ENCODE measurements at places on chromosomes 7 and 10. TPM values are rescaled to one million over a fixed set of nuclear protein-coding genes. Genes with fewer than 3 reads are reported as not detected.

MEIG1 gene
- not detected for total RNA-seq

ANTXRL gene
- not detected for total RNA-seq

YAE1 gene
- total RNA-seq: 3.3 TPM

BLNK gene
- not detected for total RNA-seq

SLC16A9 gene
- 2.9 TPM for total RNA-seq

ADAMTS14 gene
- total RNA-seq: 0.32 TPM

PNLIPRP2 gene
- not detected for total RNA-seq

GRCh38 chr7:114156178-114156577 lies 237.4 kb upstream of the PPP1R3A start:
- H3K27ac ChIP-seq: no peak overlapping the region
- H3K4me3 ChIP-seq: no peak overlapping the region
- no peaks in the 10 kb centered on the region for H3K27me3 ChIP-seq
- H3K4me1 ChIP-seq: no peaks in the 10 kb centered on the region
- H3K36me3 ChIP-seq: no peaks in the 10 kb centered on the region

DNA sequence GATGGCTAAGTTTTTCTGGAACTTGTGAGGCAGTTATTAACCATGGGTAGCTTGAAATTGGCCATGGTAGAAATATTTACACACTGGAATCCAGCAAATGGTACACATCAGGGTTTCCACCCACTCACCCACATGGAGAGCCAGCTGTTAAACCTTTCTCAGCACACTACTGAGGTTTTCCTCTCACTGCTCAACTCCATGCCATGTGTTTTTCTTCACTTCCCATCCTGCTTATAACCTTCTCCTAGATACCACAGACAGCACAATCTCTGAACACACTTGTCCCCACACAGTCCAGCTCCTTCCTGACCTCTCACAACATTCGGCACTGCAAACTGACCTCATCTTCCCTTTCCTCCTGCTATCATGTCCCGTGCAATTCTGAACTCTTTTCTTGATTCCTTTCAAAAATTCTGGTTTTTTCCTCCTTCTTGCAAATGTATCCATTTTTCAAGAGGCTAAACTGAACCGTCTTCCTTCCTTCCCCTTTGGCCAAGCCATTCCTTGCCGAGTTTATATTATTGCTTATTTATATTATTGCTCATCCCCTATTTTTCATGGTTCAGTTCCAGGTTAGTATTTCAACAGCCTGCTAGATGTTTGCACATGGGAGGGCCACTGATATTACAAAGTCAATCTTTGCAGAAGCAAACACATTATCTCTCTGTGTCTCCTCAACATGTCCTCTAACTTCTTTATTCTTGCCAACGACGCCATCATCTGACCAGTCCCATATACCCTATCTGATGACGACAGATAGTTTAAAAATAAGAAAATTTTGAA lies 606.4 kb downstream of the SORCS1 start:
- H3K27ac ChIP-seq: no peak overlapping the region
- H3K4me3 ChIP-seq: no peak overlapping the region
- H3K36me3 ChIP-seq: no peaks in the 10 kb centered on the region
- H3K4me1 ChIP-seq: no peaks in the 10 kb centered on the region
- H3K27me3 ChIP-seq: no peaks in the 10 kb centered on the region

DNA sequence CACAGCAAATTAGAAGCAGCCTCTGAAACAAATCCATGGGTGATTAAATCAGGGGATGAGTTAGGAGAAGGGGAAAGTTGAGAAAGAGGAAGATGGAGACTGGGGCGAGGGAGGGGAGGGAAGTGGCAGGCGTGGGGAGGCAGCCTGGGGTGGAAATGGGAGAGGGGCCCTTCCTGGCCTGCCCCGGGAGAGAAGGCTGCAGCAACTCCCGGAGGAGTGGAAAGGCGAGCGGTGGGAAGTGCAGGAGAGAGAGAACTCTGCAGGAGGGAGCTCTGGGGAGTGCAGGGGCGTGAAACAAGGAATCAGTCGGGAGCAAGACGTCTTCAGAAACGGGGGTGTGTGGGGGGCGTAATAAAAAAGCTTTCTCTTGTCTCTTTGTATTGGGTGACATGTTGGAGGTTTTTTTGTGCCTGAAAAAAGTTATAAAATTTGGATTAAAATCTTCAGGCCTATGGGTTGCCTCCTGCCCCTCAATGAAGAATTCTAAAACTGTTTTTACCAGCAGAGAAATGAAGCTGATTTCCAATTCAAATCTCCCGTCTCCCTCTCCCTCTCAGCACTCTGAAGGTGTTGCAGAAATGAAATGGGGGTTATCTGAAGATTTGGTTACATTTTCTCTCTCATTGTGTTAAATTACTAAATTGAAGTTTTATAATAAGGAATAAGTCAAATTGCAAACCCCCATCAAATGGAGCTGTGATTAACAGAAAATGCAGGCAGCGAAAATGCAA lies 4.7 kb upstream of the UNCX start:
- no peak overlapping the region for H3K4me3 ChIP-seq
- H3K4me1 ChIP-seq: no peaks in the 10 kb centered on the region
- H3K27me3 ChIP-seq: peaks cover 63% of the 10 kb centered on the region
- H3K36me3 ChIP-seq: no peaks in the 10 kb centered on the region

GRCh38 chr7:51290702-51291540 lies 25.7 kb downstream of the COBL start:
- H3K4me3 ChIP-seq: no peak overlapping the region
- no peaks in the 10 kb centered on the region for H3K27me3 ChIP-seq
- DNase-seq: no peak

- no peak overlapping the region for H3K4me3 ChIP-seq
- H3K4me1 ChIP-seq: no peaks in the 10 kb centered on the region
- no peaks in the 10 kb centered on the region for H3K36me3 ChIP-seq
- DNase-seq: no peak
These were observed 6.4 kb upstream of the AGK start for GRCh38 chr7:141544831-141545230.

DNA sequence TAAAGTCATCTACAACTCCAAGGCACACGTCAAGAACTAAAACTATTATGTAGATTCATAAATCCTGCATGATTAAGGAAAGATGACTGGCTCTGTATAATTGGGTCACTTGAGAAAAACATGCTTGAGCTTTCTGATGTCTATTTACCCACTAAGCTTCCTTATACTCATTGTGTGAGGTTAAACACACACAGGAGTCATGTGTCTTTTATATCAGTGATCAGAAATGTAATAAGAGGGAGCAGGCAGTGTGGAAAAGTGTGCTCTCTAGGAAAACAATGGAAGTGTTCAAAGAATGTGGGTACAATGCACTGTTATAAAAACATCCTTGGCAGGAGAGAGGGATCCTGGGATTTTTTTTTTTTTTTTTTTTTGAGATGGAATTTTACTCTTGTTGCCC lies 108.6 kb upstream of the ARID5B start:
- H3K4me1 ChIP-seq: peaks cover 18% of the 10 kb centered on the region
- no peak overlapping the region for H3K4me3 ChIP-seq
- H3K36me3 ChIP-seq: no peaks in the 10 kb centered on the region
- DNase-seq: no peak
- no peaks in the 10 kb centered on the region for H3K27me3 ChIP-seq
- H3K27ac ChIP-seq: no peak overlapping the region

GRCh38 chr10:23442936-23443335 lies 4.1 kb downstream of the OTUD1 start:
- peaks cover 35% of the 10 kb centered on the region for H3K36me3 ChIP-seq
- no peak for DNase-seq
- H3K4me3 ChIP-seq: peak overlapping the region; percentile 91
- H3K27ac ChIP-seq: no peak overlapping the region
- peaks cover 27% of the 10 kb centered on the region for H3K4me1 ChIP-seq
- H3K27me3 ChIP-seq: no peaks in the 10 kb centered on the region

GRCh38 chr10:68559251-68559650 lies 886 bp upstream of the TET1 start:
- no peak for DNase-seq
- no peaks in the 10 kb centered on the region for H3K27me3 ChIP-seq
- no peak overlapping the region for H3K4me3 ChIP-seq
- H3K36me3 ChIP-seq: no peaks in the 10 kb centered on the region
- no peak overlapping the region for H3K27ac ChIP-seq
- peaks cover 11% of the 10 kb centered on the region for H3K4me1 ChIP-seq

DNA sequence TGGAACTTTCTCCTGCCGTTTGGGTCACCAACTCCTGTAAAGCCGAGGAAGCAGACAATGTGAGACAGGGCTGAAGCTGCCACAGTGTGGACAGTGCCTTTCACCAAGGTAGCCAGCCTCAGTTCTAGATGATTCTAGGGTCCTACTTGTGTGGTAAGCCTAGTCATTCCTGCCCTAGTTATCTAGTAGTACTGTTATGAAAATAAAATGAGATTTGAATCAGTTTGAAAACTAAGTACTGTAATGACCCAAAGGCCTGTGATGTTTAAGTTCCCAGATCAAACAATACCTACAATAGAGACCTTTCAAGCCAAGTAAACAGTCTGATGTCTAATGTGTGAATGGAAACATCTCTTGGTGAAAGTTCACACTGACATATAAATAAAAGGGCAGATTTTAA lies 37.1 kb downstream of the POLL start:
- peaks cover 33% of the 10 kb centered on the region for H3K36me3 ChIP-seq
- no peaks in the 10 kb centered on the region for H3K4me1 ChIP-seq
- DNase-seq: no peak
- H3K27me3 ChIP-seq: no peaks in the 10 kb centered on the region
- H3K4me3 ChIP-seq: no peak overlapping the region

GRCh38 chr7:87445897-87446296 lies 29.6 kb downstream of the ABCB4 start:
- H3K4me1 ChIP-seq: no peaks in the 10 kb centered on the region
- H3K36me3 ChIP-seq: no peaks in the 10 kb centered on the region
- no peaks in the 10 kb centered on the region for H3K27me3 ChIP-seq
- no peak for DNase-seq
- H3K4me3 ChIP-seq: no peak overlapping the region

GRCh38 chr10:72201293-72201692 lies 14.5 kb upstream of the ANAPC16 start:
- peaks cover 56% of the 10 kb centered on the region for H3K36me3 ChIP-seq
- no peaks in the 10 kb centered on the region for H3K27me3 ChIP-seq
- no peak for DNase-seq
- no peak overlapping the region for H3K27ac ChIP-seq
- H3K4me3 ChIP-seq: no peak overlapping the region

DNA sequence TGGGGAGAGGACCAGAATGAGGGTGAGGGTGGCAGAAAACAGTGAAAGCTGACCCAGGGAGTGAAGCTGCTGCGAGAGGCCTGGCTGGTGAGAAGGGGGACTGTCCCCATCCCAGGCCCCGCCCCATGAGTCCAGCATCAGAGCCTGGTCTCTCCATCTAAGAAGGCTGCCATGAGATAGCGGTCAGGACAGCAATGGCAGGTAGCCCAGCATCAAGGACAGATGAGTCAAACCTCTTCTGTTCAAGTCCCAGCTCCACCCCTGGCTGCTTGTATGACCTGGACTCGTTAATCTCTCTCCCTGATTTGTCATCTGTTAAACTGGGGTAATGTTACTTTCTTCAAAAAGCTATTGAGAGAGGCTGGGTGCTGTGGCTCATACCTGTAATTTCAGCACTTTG lies 22.2 kb downstream of the GPNMB start:
- no peaks in the 10 kb centered on the region for H3K27me3 ChIP-seq
- peaks cover 30% of the 10 kb centered on the region for H3K36me3 ChIP-seq
- H3K27ac ChIP-seq: no peak overlapping the region
- no peaks in the 10 kb centered on the region for H3K4me1 ChIP-seq
- H3K4me3 ChIP-seq: no peak overlapping the region
- no peak for DNase-seq

- no peak for DNase-seq
- H3K27ac ChIP-seq: no peak overlapping the region
- H3K4me3 ChIP-seq: no peak overlapping the region
- no peaks in the 10 kb centered on the region for H3K4me1 ChIP-seq
These were observed 18.6 kb downstream of the ALDH18A1 start for GRCh38 chr10:95637911-95638310.

GRCh38 chr10:116771959-116772585 lies 29.7 kb upstream of the HSPA12A start:
- H3K27ac ChIP-seq: no peak overlapping the region
- H3K4me1 ChIP-seq: no peaks in the 10 kb centered on the region
- no peaks in the 10 kb centered on the region for H3K36me3 ChIP-seq
- no peaks in the 10 kb centered on the region for H3K27me3 ChIP-seq
- no peak overlapping the region for H3K4me3 ChIP-seq

DNA sequence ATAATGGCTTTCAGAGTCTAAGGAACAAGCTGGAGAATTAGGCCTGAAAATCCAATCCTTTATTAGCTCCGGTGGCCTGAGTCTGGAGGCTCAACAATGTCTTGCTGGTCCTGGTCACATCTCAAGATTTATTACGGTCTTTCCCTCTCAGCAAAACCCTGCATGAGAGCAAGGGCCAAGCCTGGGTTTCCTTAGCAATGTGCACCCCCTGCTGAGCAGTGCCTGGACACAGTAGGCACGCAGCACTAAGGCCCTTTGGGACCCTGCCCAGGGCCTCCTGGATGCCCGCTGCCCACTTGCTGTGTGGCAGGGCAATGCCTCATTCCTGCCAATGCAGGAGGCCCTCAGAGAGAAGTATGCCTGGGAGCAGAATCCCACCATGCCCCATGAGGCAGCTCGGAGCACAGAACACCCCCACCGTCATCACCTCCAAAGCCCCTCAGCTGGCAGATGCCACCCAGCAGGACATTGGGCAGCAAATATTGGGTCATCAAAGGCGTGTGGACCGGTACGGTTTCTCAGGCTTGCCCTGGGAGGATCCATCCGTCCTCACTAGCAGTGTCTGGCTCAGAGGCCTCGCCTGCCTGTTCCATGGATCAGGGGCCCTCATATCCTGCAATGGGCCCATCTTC lies 156.4 kb downstream of the OAT start:
- no peaks in the 10 kb centered on the region for H3K27me3 ChIP-seq
- H3K4me3 ChIP-seq: no peak overlapping the region
- no peaks in the 10 kb centered on the region for H3K4me1 ChIP-seq
- no peak overlapping the region for H3K27ac ChIP-seq
- DNase-seq: no peak

GRCh38 chr7:159128767-159129166 lies 15.9 kb downstream of the VIPR2 start:
- no peak for DNase-seq
- H3K27me3 ChIP-seq: no peaks in the 10 kb centered on the region
- H3K4me1 ChIP-seq: no peaks in the 10 kb centered on the region
- no peak overlapping the region for H3K4me3 ChIP-seq
- H3K36me3 ChIP-seq: no peaks in the 10 kb centered on the region

DNA sequence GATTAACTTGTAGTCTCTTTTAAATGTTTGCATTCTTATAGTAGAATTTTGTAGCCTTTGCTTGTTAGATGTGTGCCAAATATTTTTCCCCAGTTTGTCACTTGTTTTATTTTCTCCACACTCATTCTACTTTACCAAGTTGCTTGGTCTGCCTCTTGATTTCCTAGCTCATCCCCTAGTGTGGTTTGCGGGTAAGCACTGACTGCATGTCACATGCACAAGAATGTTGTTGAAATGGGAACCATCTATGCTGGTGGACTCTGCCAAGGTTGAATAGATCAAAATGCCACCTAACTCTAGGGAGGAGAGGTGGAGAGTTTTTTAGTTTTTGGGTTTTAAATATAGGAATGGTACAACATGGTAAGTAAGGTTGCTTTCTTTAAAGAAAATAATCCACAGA lies 47.6 kb downstream of the FZD1 start:
- no peaks in the 10 kb centered on the region for H3K36me3 ChIP-seq
- no peak overlapping the region for H3K4me3 ChIP-seq
- DNase-seq: no peak
- no peaks in the 10 kb centered on the region for H3K4me1 ChIP-seq

- H3K4me3 ChIP-seq: no peak overlapping the region
- H3K27me3 ChIP-seq: no peaks in the 10 kb centered on the region
- no peaks in the 10 kb centered on the region for H3K36me3 ChIP-seq
- H3K4me1 ChIP-seq: no peaks in the 10 kb centered on the region
- no peak for DNase-seq
These were observed 308.7 kb upstream of the BMPER start for GRCh38 chr7:33596686-33597085.
